GM23248 (cell line): ENCODE measurements at places on chromosomes 12 and 14.

GRCh38 chr14:54881235-54881760 is 21.3 kb downstream of the GCH1 start:
- DNase-seq, result peak; percentile 78

GRCh38 chr14:68805414-68805813 is 12.5 kb upstream of the ZFP36L1 start:
- no peak for DNase-seq

- no peak for DNase-seq
Observed at GRCh38 chr12:89895591-89895990, 187.0 kb upstream of the ATP2B1 start.

GRCh38 chr12:4266990-4267389 is 6.6 kb upstream of the CCND2 start:
- no peak for DNase-seq

- DNase-seq, result no peak
Observed at GRCh38 chr12:97758194-97758501, 295.5 kb downstream of the RMST start.

DNA sequence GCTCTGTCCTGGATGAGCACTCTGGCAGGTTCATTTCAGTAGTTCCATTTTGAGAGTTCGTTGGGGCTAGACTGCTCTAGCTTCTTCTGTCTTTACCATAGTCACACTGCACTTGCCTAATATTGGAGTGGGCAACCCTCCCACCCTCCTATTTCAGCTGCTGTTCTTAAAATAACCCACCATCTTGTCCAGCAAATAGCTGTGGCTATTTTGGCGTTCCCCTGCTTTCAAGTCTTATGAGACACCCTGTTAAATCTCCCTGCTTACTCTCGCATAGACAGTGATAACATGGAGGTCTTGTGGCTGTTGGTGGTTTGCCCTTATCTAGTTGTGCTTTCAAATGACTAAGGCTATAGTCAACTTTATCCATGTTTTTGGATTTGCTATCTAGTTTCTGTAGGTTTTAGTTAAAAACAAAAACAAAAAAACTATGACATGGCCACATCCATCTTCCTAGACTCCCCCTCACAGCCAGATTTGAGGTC is 65.5 kb downstream of the LRP6 start:
- no peak for DNase-seq

DNA sequence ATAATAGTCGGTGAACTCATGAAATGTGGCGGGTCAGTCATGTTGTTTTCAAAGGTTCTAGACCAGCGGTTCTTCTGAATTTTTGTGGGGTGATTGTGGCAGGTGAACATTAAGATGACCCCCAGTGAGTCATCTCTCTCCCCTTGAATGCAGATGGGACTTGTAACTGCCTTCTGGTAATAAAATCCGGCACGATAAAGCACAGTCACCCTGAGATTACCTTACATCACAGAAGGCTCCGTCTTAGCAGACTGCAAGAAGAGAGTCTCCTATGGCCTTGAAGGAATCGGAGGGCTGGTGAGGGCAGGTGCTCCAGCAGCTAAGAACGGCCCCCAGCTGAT is 189.6 kb downstream of the FOXN3 start:
- peak; percentile 36 for DNase-seq

- DNase-seq, result no peak
Observed at GRCh38 chr14:64212666-64213065, 81.5 kb downstream of the ESR2 start.

GRCh38 chr14:55085060-55085660 is 33.7 kb downstream of the MAPK1IP1L start:
- DNase-seq, result no peak

- no peak for DNase-seq
Observed at GRCh38 chr12:130849561-130850417, 10.7 kb upstream of the STX2 start.

- DNase-seq, result no peak
Observed at GRCh38 chr12:111216387-111217159, 152.3 kb downstream of the PHETA1 start.

GRCh38 chr12:127130506-127131124 is 1136.4 kb upstream of the TMEM132C start:
- DNase-seq, result no peak

DNA sequence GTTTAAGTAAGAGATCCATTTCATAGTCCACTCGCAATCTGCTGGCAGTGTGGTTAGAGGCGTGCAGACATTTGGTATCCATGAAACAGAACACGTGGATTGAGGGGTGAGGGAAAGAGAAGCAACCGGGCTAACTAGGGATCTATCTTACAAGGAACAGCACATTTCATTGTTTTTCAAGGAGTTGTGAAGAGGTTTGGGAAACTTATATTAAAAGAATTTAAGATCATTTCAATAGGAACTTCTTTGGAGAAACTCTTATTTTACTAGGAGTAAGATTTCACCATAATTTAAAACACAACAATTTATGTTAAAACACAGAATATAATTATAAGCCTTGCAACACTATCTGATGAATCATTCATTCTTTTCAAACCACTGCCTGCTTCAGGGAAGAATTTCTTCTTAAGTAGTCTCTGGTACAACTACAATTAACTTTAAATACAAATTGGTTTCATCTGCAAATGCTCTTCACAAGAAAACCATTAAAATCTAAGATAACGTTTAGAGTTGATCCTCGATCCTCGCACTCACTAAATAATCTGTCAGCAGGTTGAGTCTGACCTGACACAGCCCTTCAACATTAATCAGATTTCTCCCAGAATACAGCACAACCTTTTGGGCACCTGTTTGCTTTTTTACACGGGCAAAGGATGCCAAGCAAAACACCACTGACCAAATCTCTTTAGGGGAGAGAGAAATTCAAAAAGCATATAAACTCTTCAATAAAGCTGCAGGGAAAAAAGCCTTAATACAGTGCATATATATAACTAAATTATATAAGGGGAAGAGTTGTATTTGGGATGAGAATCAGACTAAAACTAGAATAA is 27.3 kb downstream of the PPTC7 start:
- peak; percentile 84 for DNase-seq
